Stimulated activated CD8-positive, alpha-beta memory T cell treated with anti-CD3 and anti-CD28 coated beads, Interleukin-15, amount 100 ng/mL, for 4 hours (primary cell): ENCODE measurements at places on chromosomes 11 and 22.

GRCh38 chr11:102194990-102195389 is 84.7 kb downstream of the YAP1 start:
- no peak for DNase-seq

DNA sequence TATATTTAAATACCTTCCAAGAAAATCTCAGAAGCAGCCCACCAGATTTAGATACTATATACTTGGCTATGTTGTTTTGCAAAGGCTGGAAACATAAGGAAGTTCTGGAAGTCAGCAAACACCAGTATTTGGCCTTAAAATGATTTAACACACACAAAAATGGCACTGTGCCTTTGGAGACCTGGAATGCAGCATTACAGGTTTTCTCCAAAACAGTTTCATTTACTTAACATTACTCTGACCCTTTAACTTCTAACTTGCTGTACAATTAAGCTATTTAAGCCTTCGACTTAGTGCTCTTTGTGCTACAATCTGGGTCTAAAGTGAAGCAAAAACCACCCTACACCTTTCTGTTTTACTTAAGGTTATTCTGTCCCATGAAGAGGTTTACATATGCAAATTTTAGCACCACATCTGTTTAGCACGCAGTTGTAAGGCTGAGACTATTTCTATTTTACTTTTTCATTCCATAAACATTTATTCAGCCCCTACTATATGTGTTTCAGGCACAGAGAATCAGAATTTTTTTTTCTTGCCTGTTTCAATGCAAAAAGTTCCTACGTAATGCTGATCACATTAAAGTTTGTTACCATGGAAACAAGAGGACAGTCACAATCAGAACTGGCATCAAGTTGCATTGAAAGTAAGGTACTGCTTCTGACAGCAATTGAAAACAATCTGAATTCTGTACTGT is 70.3 kb downstream of the MAML2 start:
- DNase-seq, result no peak

- no peak for DNase-seq
Measured at GRCh38 chr11:94271885-94272372, 32.5 kb upstream of the IZUMO1R start.

DNA sequence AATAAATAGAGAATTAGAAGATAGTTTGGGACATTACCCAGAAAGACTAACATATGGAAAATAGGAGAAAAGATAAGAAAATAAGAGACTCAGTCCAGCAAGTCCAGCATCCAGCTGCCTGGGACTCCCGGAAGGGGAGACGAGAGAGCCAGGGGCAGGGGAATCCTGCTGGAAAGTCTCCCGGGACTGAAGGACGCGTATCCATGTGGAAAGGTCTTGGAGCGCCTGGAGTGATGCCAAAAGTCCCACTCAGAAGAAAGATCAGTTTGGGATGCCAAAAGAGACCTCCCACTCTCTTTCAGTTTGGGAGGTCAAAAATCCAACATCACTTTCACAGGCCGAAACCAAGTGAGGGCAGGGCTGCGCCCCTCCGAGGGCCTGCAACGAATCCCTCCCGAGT is 30.7 kb downstream of the LRFN4 start:
- no peak for DNase-seq

DNA sequence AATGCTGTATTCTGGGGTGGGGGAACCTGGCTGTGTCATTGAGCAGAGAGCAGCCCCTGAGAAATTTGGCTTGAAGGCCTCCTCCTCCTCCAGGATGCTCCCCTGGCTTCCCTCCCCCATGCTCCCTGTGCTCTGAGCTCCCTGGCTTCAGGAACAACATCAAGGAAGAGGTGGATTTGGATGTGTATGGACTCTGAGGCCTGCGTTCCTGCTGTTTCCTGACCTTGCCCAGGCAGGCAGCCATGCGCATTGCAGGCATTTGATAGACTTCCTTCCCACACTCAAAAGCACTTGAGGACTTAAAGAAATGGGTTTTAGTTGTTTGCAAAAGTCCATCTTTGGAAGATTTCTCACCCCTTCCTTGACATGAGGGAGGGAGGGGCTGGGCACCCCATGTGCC is 1317.1 kb downstream of the BRD1 start:
- DNase-seq, result no peak

GRCh38 chr11:33500861-33501479 is 199.7 kb downstream of the C11orf91 start:
- DNase-seq, result no peak

- peak; percentile 17 for DNase-seq
Measured at GRCh38 chr11:125886997-125887372, 483 bp upstream of the HYLS1 start.

GRCh38 chr11:74932797-74933196 is 16.1 kb downstream of the XRRA1 start:
- DNase-seq, result no peak

GRCh38 chr11:122398167-122398566 is 257.4 kb upstream of the UBASH3B start:
- DNase-seq, result no peak

DNA sequence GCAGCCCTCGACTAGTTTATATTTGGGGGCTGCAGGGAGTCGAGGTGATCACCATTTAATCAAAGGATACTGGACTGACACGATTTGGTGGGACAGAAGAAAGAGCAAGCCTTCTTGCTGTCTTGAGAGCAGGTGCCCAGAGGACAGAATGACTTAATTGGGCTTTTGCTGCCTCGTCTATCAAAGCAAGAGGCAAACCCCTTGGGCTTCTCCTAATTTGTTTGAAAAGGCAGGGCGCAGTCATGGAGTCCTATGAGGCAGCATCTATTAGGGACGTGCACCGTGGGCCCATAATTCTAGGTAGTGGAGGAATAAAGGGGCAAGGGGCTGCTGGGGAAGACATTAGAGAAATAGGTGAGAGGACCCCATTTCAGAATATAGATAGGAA is 1411.3 kb downstream of the TBC1D22A start:
- no peak for DNase-seq

DNA sequence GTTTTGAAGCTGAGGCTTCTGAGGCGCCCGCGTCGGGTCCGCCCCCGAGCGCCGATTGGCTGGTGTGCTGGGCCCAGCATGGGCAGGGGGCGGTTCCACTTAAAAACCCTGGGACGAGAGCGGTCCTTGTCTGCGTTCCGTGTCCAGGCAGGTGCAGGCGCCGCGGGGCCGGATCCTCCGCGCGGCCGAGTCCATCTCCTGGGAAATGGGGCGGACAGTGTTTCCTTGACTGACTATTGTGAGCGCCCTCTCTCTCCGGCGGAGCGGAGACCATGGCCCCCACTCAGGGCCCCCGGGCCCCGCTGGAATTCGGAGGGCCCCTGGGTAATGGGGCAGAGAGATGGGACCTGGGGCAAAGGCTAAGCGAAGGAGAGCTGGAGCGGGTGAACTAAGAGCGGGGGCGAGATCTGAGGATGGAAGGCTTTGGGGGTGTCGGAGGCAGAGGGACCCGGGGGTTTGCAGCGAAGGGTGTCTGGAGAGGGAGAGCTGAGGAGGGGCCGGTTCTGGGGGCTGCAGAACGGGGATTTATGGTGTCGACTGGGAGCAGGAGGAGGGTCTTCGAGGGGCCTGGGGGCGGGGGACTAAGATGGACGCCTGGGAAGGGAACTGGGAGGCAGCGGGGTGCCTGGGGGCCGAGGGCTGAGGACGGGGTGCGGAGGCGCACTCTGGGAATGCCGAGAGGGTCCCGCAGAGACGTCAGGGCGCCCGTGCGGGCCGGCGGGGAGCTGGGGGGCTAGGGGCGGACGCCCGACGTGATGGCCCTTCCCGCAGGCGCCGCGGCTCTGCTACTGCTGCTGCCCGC is at the start of gene TM7SF2:
Gene TM7SF2 (plus strand): TSS at position 129 of the 802 bp plus-strand sequence. CDS start 144 bp downstream, at position 273.
- peak; percentile 81 for DNase-seq

GRCh38 chr11:4891996-4892640 is 10.4 kb downstream of the OR51T1 start:
- DNase-seq, result no peak

- no peak for DNase-seq
Measured at GRCh38 chr11:94400839-94401772, at the start of gene GPR83. Gene GPR83, minus strand, starts transcription at chr11:94401419. Its CDS starts 172 bp downstream, at chr11:94401247.

DNA sequence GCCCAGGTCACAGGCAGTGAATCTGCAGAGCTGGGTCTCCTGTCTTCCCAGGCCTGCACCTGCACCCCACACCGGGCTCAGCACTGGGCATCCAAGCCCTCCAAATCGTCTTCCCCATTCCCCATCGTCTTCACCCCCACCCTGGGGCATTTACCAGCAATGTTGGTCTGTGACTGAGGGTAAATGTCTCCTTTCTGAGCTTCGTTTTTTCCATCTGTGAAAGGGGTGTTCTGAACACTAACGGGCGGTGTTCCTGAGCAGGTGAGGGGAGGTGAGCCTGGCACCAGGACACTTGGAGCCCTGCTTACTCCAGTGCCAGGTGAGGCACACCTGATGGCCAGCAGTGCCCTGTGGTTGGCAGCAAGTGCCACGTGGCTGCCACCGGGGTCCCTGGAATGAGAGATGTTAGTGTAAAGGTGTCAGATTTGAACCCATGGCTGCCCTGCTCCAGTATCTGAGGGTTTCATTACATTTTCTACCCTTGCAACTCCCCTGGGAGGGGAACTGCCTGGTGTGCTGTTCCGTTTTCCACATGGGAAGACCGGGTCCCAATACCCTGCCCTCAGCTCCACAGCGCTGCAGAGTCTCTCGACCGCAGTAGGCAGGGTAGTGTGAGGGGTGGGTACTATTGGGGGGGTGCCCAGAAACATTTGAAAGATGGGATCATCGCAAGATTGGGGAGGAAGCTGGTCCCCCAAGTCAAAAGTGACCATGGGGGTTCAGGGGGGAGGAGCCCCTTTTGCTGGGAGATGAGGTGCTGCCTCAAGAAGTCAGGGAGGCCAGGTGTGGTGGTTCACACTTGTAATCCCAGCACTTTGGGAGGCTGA is 2.0 kb downstream of the CDC42EP1 start:
- no peak for DNase-seq

DNA sequence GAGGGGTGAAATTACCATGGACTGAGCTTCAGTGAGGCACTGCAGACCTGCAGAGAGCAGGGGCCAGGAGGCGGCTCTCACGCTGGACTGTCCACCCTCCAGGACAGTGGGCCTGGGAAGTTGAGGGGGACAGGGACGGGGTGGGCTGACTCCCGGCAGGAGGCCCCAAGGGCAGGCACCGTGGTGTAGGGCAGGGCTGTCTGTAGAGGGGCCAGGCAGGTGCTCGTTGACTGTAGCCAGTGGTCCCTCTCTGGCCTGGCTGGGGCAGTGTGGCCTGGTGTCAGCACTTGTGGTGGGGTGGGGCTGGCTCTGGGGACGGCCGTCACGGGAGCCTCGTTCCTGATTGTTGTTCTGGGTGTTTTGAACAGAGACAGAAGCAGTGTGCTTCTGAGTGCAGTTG is 46.4 kb downstream of the MUC6 start:
- no peak for DNase-seq

DNA sequence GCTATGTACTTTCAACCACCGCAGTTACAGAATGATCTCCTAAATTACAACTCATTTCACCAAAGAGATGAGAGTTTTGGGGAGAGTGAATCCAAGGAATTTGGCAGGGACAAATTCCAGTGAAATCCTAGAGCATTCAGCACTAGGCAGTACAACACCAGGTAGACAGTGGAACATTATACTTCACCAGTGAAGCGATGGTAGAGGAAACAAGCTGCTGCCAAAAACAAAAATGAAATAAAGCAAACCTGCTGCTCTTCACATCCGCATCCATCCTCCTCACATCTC is 16.9 kb downstream of the SMCO4 start:
- no peak for DNase-seq

- DNase-seq, result no peak
Measured at GRCh38 chr11:1292644-1293618, 16.5 kb downstream of the TOLLIP start.

- peak; percentile 18 for DNase-seq
Measured at GRCh38 chr11:60914633-60915247, 782 bp downstream of the TMEM109 start.

GRCh38 chr22:40348025-40348658 is 1.8 kb downstream of the ADSL start:
- DNase-seq, result no peak

DNA sequence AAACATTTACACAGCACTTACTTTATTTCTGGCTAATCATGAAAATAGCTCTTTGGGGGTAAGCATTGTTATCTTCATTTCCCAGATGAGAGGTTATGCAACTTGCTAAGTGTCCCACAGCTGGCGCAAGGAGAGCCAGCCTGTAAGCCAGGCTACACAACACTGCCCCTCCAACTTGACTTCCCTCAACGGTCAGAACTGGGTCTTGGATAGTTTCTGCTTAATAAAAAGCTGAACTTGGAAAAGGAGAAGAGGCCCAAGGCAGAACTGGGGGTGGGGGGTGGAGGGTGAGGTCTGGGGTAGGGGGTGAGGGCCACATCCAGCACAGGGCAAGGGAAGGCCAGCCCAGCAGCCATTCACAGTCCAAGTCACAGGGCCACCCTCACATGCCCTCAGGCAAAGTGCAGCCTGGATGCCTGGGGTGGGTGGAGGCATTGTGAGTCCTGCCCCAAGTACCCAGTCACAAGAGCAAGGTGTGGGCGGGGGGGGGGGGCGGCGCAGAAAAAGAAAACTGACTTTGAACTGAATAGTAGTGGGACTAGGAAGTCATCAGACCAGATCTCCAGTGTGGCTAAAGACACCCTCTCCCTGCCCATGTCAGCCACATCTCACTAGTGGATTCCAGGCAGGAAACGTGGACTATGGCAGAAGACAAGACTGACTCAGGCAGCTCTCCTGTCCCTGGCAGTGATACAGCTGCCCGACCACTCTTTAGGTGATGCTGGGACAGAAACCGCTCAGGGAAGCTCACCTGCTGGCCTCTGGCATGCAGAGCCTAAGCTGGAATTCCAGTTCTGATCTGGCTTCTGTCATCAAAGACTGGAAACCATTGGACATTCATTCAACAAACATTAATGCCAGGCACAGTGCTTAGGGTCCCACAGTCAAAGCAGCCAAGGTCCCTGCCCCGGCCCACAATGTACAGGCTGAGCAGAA is 52.4 kb downstream of the PACSIN2 start:
- DNase-seq, result no peak

DNA sequence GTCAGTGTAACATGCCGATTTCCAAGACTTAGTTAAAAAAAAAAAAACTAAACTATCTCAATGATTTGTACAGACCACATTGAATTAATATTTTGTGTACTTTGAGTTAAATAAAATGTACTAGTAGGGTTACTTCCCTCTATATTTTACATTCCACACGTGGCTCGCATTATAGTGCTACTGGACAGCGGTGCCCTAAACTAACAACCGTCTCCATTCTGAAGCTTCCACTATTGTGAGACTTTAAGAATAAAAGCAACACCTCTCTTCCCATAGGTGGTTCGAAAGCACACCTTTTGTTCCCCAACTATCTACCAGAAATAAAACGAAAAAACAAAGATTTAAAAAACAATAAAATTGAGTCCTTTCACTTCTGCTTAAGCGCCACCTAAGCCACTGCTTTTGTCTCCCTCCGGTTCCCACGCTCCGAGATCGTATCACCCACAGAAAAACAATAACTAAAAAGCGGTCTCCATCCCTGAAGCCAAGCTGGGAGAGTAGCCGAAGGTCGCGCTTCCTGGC is 380 bp upstream of the TTC17 start:
- no peak for DNase-seq

- DNase-seq, result no peak
Measured at GRCh38 chr11:79392161-79392560, 48.7 kb downstream of the TENM4 start.
